GM23338 (cell line): ENCODE measurements at places on chromosomes 7 and 10. TPM values are rescaled to one million over a fixed set of nuclear protein-coding genes. Genes with fewer than 3 reads are reported as not detected.

The ATP6V0A4 gene
- polyA plus RNA-seq, result 0.10 and 0.50 TPM in 2 replicates

The COBL gene
- polyA plus RNA-seq, result 16.1 and 18.3 TPM in 2 replicates

The C10orf67 gene
- polyA plus RNA-seq, result 0.16 TPM in 2 replicates

The PRPF18 gene
- polyA plus RNA-seq, result 12.4 and 15.1 TPM in 2 replicates

The PLA2G12B gene
- not detected in 2 replicates for polyA plus RNA-seq

The SEMA3C gene
- polyA plus RNA-seq, result 0.40 and 1.0 TPM in 2 replicates

The ARMH3 gene
- polyA plus RNA-seq, result 8.0 and 8.7 TPM in 2 replicates

The CADPS2 gene
- 15.1 and 16.3 TPM in 2 replicates for polyA plus RNA-seq

The TMEM72 gene
- not detected in 2 replicates for polyA plus RNA-seq

The PARD3 gene
- polyA plus RNA-seq, result 30.1 and 30.2 TPM in 2 replicates

The CPA4 gene
- polyA plus RNA-seq, result not detected in 2 replicates

The SLIT1 gene
- 0.37 and 0.76 TPM in 2 replicates for polyA plus RNA-seq

The FXYD4 gene
- not detected in 2 replicates for polyA plus RNA-seq

The C10orf53 gene
- not detected in 2 replicates for polyA plus RNA-seq

The ASB10 gene
- not detected in 2 replicates for polyA plus RNA-seq

The HYAL4 gene
- not detected in 2 replicates for polyA plus RNA-seq
